ENCODE measurements at places on chromosomes 3 and 15. TPM values are rescaled to one million over a fixed set of nuclear protein-coding genes. Genes with fewer than 3 reads are reported as not detected.

- no peak for DNase-seq
These were observed 56.3 kb upstream of the CHD2 start for GRCh38 chr15:92843814-92844213.

- DNase-seq, result no peak
These were observed 55.8 kb upstream of the LMCD1 start for GRCh38 chr3:8445861-8446260.

DNA sequence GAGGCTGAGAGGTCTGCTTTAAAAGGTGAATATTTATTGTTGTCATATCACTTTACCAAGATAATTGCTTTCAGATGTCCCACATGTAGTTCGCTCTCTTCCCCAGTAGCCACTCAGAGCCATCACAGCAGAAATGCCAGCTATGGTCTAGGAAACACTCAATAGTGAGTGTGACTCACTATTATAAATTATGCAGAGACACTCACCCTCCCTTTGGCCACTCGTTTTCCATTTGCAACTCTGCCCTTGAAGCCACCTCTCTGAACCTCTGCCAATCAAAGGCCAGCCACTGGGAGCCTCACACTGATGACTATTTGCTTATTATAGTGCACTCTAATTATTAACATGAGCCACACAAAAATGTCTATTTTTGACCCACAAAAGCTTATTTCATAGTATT is 328.1 kb upstream of the ATP10A start:
- no peak for DNase-seq

Gene CNTN3
- 6.6 TPM for polyA plus RNA-seq

DNA sequence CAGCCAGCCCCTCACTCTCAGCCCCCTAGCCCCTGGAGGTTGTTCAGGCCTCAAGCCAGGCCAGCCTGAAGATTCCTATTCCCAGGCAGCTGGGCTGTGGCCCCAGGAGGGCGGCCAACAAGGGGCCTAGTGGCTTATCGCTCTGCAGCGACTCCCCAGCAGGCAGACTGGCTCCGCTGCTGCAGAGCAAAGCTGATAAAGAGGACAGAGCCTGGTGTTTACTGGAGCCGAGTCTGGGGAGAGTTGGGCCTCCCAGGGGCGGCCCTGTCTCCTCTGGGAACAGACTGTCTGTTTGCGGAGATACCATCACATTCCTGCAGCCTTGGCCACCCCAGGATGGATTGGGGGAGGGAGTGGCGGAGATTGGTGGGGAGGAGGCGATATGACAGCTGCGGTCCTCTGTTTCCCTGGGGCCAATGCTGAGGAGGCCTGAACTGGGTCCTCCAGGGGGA is 22.4 kb upstream of the SMAD6 start:
- DNase-seq, result no peak

Gene LRRC31
- 0.29 TPM for polyA plus RNA-seq

GRCh38 chr3:129001806-129002572 is 885 bp downstream of the EFCC1 start:
- DNase-seq, result no peak

- no peak for DNase-seq
These were observed 7.8 kb downstream of the LRCH3 start for GRCh38 chr3:197798863-197799262.

DNA sequence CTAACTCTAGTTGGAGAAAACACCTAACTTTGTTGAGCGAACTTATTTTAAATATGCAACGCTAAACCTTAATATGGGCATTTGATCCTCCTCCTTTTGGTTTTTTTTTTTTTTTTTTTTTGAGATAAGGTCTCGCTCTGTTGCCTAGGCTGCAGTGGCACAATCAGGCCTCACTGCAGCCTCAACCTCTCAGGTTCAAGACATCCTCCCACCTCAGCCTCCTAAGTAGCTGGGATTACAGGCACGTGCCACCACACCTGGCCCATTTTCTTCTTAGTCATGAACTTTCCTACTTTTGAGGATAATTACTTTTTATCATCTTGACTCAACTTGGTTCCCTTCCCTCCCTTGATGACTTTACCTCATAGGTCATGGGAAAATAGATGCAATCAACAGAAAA is 3.9 kb downstream of the NUSAP1 start:
- DNase-seq, result no peak

- DNase-seq, result no peak
These were observed 11.7 kb downstream of the LRRFIP2 start for GRCh38 chr3:37162501-37163245.

DNA sequence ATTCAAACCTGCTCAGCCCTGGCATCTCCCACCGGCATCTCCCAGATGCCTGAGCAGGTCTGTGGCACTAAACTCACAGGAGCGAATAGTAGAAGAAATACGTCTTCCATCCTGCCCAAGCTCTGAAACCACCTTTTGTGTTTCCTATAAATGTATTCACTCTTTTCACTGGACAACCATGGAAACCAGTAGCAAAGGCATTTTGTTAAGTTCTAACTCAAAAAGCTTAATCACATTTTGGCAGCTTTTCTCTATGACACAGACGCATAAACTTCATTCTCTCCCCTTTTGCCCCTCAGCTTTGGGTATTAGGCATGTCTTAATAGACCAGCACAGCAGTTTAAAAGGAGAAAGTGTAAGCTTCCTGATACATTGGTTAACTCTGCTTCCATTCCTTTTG is 24.5 kb upstream of the ARNT2 start:
- no peak for DNase-seq

Gene ASB14
- 0.48 TPM for polyA plus RNA-seq

Gene IQCF5
- not detected for polyA plus RNA-seq

Gene NMNAT3
- 9.2 TPM for polyA plus RNA-seq

Gene ADPRH
- polyA plus RNA-seq, result 5.9 TPM

Gene TMF1
- polyA plus RNA-seq, result 57.9 TPM

Gene SLC26A6
- polyA plus RNA-seq, result 32.0 TPM

GRCh38 chr3:64612916-64613526 is 74.8 kb downstream of the ADAMTS9 start:
- no peak for DNase-seq

Gene KNG1
- polyA plus RNA-seq, result 220 TPM

Gene NPHP3
- 52.9 TPM for polyA plus RNA-seq

Gene BFSP2
- 0.22 TPM for polyA plus RNA-seq

DNA sequence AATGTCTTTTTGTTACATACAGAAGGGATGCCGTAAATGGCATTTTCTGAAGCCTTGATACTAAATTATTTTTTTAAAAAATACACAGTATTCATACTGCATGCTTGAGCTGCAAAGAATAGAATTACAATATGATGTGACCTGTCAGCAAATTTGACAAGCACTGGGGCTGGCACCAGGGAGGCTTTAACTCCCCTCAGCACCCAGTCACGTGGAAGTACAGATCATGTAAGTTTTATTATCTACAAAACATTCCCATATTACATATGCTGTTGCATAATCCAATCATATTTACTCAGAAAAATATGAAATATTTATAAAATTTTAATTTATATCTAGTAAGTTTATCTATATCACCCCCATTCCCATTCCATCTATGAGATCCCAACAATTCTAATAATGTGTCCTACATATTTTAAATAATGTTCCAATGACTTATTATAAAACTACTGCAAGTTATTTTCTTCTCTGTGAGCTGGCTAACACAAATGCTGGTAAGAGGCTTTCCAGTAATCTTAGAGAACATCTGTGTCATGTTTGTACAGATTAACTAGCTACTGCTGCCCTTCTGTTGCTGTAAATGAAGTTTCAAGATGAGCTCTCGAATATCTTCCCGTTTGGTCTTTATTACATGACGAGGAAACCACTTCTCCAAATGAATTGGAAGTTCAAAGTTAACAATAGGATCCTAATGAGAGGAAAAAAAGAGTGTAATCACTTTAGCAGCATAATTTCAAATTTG is 5.2 kb upstream of the IMPG2 start:
- no peak for DNase-seq

DNA sequence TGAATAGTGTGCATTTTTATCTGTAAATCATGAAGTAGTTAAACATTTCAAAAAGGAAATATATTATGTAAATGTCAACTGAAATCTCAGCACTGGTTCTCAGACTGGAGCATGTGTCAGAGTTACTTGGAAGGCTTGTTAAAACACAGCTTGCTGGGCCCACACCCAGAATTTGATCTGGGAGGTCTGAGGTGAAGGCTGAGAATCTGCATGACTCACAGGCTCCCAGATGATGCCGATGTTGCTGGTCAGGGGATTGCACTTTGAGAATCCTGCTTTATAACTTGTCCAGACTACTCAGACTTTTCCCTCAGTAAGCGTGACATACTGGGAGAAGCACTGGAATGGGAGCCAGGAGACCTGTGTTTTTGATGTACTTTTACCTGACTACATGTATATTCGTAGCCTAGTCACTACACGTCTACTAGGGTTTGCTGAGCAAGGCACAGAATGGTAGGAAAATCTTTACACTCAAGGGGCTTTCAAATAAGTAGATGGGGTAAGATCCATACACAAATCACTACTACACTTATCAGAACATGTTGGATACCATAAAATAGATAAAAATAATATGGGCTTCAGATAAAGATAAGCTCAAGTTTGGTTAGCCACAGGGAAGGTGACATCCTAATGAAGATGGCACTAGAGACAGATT is 77.1 kb upstream of the MEX3B start:
- no peak for DNase-seq

Gene RTP2
- polyA plus RNA-seq, result not detected

Gene CCDC54
- polyA plus RNA-seq, result 0.13 TPM

DNA sequence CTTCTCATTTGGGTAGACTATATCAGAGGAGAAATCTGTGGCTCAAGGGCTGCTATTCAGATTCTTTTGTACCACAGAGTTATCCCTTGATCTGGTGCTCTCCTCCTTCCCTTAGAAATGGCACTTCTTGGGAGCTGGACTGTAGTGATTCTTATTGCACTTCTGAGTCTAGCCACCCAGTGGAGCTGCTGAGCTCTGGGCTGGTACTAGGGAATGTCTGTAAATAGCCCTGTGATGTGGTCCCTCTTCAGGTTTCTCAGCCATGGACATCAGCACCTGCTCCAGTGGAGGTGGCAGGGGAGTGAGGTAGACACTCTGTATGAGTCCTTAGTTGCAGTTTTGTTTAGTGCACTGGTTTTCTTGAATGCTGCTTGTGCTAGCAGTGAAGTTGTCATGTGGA is 1292.6 kb downstream of the SI start:
- no peak for DNase-seq

- DNase-seq, result no peak
These were observed 58.4 kb downstream of the GAP43 start for GRCh38 chr3:115681736-115682135.

DNA sequence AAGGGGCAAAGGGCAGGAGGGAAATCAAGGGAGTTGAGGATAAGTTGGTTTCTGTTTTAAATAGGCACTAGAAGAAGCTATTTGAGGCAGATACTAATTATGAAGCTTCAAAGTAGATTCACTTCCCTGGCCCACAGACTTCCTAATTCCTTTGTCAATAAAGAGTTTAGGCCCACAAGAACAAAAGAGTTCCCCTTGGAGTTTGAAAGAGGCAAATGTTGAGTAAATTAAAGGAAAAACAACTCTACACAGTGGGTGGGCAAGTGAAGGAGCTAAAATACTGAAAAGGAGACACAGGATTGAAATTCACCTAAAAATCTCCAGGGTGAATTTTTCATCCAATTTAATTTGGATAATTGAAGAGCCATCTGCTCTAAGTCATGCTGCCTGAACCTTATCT is 411.7 kb upstream of the RORA start:
- DNase-seq, result no peak

GRCh38 chr15:63887630-63888029 is 53.9 kb upstream of the HERC1 start:
- DNase-seq, result no peak

DNA sequence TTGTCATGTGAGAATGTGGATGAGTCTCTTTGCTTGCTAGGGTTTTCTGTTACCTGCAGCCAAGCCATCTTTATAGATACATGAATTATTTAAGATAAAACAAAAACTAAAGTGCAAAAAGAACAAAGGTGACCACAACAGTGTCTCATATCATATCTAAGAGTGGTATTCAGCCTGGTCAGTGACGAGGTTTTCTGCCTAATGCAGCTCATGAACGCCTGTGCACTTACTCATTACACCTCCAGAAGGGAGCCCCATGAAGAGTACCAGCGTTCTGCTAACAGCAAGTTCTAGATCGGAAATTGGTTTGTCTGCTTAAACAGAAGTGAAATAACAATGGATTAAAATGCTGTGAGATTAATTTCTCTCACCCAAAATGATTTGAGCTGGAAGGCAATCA is 19.2 kb downstream of the PXYLP1 start:
- DNase-seq, result no peak

Gene CCR1
- 1.4 TPM for polyA plus RNA-seq

Gene NLGN1
- polyA plus RNA-seq, result 2.8 TPM

Gene IL20RB
- polyA plus RNA-seq, result 0.54 TPM

Gene SNTN
- not detected for polyA plus RNA-seq

Gene KIF7
- 15.4 TPM for polyA plus RNA-seq

Gene ZMYND10
- 3.1 TPM for polyA plus RNA-seq

Gene CAND2
- 9.3 TPM for polyA plus RNA-seq

Gene CLDN16
- 42.7 TPM for polyA plus RNA-seq

Gene FBXL22
- polyA plus RNA-seq, result 1.9 TPM

Gene GRK7
- not detected for polyA plus RNA-seq
